ENCODE measurements at places on chromosomes 5 and 9. TPM values are rescaled to one million over a fixed set of nuclear protein-coding genes. Genes with fewer than 3 reads are reported as not detected.
A peak's percentile ranks its signal among the peaks of the same experiment; 100 is the strongest.

GRCh38 chr9:136851941-136852663, at the start of gene MAMDC4:
MAMDC4 (plus strand) TSS chr9:136852346; CDS start chr9:136852417, 71 bp downstream.
- DNase-seq, result no peak

GRCh38 chr5:151072630-151073025, 8.2 kb downstream of the TNIP1 start:
- DNase-seq, result no peak

GRCh38 chr9:110950041-110950645, 88.1 kb downstream of the LPAR1 start:
- no peak for DNase-seq

- no peak for DNase-seq
These were observed 285.6 kb downstream of the GADD45G start for GRCh38 chr9:89890326-89890980.

GRCh38 chr9:116791326-116791725, 104.2 kb downstream of the TRIM32 start:
- no peak for DNase-seq

GRCh38 chr5:149320791-149321330, 24.4 kb upstream of the GRPEL2 start:
- peak; percentile 22 for DNase-seq

DNA sequence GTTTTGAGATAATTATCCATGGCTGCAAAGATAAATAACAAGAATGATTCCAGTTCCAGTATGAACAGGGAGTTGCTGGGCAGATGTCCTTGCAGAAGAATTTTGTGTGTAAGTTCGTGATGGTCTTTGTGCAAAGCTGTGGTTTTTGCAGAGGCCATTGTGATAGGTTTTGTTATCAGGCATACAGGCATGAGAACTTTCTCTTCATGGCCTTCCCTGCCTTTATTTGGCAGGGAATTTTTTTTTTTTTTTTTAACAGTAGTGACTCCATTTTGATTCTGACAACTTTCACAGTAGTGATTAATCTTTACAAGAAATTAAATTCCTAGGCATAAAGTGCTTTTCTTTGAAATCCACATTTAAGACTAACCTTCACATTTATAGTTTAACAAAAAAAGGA, 1999.5 kb upstream of the CDH6 start:
- no peak for DNase-seq

DNA sequence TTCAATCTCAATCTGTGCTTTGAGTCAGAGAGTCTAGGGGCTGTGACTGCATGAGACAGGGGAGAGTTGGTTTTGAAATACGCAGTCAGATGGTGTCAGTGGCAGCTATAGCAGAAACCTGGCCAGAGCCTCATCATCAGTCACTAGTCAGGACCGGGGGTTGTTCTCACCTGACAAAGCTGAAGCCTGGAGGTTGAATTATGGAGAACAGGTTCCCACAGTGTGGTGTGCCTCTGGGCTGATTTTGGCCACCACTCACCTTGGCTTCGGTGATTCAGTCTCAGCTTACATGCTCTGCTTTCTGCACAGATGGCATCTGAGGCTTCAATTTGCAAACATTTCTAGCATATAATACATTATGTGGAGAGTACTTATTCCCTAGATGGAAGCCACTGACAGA, 387.3 kb downstream of the YTHDC2 start:
- no peak for DNase-seq

- DNase-seq, result no peak
These were observed 498.8 kb downstream of the RAB3C start for GRCh38 chr5:59081693-59082092.

DNA sequence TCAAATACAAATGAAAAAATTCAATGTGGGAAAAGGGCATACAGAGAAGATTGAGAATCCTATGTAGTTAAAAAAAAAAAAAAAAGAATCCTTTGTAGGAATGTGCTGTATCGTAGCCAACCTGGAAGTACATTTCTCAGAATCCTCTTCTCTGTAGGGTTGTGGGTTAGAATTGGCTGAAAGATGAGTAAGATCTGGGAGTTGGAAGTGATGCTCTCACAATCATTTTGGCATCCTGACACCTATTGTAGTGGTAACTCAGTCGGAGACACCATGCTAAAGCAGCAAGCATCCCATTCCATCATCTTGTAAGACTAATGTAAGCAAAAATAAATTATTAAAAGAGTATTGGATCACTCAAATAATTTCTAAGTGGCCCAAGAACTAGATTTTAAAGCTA, 30.6 kb downstream of the MRPL22 start:
- no peak for DNase-seq

DNA sequence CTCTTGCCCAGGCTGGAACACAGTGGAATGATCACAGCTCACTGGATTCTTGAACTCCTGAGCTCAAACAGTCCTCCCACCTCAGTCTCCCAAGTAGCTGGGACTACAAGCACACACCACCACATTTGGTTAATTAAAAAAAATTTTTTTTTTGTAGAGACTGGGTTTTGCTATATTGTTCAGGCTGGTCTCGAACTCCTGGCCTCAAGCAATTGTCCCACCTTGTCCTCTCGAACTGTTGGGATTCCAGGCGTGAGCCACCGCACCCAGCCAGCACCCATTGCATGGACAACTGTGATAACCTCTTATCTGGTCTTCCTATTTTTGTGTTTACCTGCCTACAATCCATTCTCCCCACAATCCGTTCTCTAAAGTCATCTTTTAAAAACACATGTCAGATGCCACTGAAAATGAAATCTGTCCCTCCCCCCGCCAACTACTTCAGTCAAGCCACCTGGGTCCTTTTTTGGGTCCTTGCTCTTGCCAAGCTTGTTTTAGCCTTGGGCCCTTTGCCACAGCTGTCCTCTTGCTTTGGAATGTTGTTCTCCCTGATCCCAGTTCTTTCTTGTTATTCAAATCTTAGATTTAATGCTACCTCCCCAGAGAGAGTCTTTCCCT, 250.5 kb downstream of the PIK3R1 start:
- peak; percentile 12 for DNase-seq

DNA sequence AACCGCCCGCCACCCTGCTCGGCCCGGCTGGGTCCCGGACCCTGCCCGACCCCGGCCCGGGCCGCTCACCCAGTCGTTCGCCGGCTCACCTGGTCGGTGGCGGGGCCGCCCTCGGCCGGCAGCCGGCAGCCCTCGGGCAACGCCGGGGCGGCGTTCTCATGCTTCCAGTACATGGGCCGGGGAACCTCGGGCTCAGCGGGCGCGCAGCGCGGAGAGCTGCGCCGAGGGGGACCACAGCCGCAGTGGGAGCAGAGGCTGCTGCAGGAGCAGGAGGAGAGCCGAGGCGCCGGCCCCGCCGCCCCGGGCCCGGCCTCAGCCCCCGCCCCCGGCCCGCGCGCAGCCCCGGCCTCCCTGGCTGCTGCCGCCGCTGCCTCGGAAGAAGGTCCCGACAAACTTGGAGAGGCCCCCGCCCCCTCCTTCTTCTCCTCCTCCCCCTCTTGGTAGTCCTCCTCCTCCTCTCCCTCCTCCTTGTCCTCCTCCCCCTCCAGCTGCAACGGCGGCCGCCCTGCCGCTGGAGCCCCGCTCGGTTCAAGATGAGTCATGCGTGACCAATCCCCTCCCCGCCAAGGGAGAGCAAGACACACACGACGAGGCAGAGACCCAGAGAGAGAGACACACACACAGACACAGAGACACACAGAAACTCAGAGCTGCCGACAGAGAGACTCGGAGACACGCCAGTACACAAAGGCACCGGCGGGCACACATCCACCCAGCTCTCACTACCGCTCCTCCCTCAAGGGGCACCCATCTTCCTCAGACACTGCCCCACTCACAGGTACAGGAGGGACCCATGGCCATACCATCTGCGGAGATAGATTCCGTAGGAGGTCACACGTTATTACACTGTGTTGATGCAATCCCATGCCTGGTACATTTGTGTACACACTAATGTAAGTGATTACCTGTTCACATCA, at the start of gene LHX6:
Gene LHX6 (minus strand): TSS at position 390 of the 917 bp plus-strand sequence. CDS start 217 bp downstream, at position 173.
- DNase-seq, result peak; percentile 57

DNA sequence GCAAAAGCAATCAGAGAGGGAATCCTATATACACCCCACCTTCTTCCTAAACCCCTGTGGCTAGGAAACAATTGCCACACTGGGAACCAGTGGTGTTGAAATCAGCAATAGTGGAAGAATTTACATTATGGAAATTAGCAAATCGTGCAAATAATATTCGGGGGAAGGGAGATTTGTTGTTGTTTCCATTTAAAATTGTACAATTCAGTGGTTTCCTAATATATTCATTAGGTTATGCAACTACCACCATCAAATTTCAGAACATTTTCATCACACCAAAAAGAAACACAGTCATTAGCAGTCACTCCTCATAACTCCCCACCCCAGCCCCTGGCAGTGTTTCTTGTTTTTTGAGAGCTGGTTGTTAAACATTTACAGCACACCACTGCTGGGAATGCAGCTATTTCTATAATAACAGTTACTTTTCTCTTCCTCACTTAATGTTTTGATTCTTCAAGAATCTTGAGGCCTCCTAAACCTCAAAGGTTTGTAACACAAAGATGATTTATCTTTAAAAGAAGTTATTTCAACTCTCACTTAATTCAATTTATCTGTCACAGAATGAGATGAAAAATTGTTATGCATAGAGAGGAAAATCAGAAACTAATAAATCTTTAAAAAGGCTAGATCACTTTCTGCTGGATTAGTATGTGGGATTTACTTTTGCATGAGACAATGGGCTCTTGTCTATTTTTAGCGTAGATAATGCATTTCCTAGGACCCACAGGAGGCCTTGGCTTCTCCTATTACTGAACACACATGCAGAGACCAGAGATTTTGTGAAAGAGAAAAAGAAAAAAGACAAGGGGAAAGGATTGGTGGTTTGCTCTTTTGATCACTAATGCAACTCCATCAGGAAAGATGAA, 91.8 kb upstream of the DAPK1 start:
- DNase-seq, result no peak

DNA sequence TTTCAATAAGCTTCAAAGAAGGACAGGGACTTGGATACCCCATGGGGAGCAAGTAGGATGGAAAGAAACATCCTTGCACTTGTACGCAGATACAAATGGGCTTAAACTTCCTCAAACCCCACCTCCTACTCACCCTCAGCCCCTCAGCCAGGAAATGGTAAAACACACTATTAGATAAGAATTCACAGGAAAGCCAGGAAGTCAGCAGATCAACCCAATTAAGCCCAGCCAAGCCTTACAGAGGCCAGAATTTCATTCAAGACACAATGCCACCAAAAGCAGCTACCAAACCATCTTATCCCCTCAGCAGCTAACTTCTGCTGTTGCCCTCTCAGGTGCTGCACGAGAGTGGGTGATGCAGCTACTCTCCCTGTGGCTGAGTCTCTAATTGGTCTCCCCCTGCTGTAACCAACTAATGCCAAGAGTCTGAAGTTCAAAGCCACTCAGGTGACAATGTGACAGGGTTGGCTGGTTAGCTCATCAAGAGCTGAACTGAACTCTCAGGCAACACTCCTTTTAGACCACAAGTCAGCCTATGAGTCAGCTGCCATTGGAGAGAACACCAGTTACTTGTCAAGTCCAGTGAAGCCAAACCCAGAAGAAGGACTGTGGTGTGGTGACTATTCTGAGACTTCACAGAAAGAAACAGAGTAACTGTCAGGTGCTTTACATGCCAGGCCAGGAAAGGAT, 201.9 kb downstream of the ZNF608 start:
- DNase-seq, result no peak

GRCh38 chr5:145324767-145325479, 510.2 kb downstream of the PRELID2 start:
- no peak for DNase-seq

DNA sequence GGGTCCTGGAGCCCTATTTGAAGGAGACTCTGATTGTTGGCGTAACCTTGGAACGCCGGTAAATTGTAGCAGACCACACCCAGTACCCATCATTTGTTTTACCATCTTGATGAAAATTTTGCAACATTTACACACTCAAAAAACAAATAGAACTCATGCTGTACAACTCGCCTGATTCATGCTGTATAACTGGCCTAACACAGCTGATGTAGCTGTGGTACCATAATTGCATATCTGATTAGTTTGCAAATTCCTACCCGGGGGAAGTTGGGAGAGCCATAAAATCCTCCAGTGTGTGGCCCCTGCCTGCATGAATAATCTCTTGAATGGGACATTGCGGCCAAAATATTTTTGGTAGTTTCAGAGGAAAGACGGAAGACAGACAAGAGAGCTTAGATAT, 9.7 kb downstream of the NIPAL4 start:
- DNase-seq, result no peak

GRCh38 chr9:5563886-5564285, 53.6 kb downstream of the PDCD1LG2 start:
- DNase-seq, result no peak

GRCh38 chr5:136020001-136020382, 8.8 kb upstream of the TGFBI start:
- DNase-seq, result no peak

GRCh38 chr9:134329886-134330285, 3.6 kb downstream of the RXRA start:
- no peak for DNase-seq

GRCh38 chr5:169300468-169301385, at the start of gene SLIT3:
SLIT3 (minus strand) TSS chr5:169301139; CDS start chr5:169300709, 430 bp downstream.
- DNase-seq, result peak; percentile 89

GRCh38 chr5:42057254-42057690, 132.2 kb downstream of the FBXO4 start:
- peak; percentile 77 for DNase-seq

- no peak for DNase-seq
These were observed 115.5 kb downstream of the COL23A1 start for GRCh38 chr5:178474562-178475184.

GADD45G gene
- polyA plus RNA-seq, result 24.1 TPM

GFPT2 gene
- polyA plus RNA-seq, result 74.6 TPM

UBE2QL1 gene
- polyA plus RNA-seq, result 0.40 TPM

MELK gene
- polyA plus RNA-seq, result 32.3 TPM

LVRN gene
- 0.31 TPM for polyA plus RNA-seq

RAB3C gene
- 30.6 TPM for polyA plus RNA-seq

WWC1 gene
- 23.6 TPM for polyA plus RNA-seq

FOCAD gene
- 13.7 TPM for polyA plus RNA-seq

CCDC192 gene
- 0.40 TPM for polyA plus RNA-seq

PCDHGA1 gene
- 0.07 TPM for polyA plus RNA-seq

ARL10 gene
- 2.5 TPM for polyA plus RNA-seq

IL13 gene
- not detected for polyA plus RNA-seq

ZDHHC11 gene
- polyA plus RNA-seq, result 5.1 TPM

Measured in GM23338 (cell line).